ENCODE measurements at places on chromosomes 4 and X.

DNA sequence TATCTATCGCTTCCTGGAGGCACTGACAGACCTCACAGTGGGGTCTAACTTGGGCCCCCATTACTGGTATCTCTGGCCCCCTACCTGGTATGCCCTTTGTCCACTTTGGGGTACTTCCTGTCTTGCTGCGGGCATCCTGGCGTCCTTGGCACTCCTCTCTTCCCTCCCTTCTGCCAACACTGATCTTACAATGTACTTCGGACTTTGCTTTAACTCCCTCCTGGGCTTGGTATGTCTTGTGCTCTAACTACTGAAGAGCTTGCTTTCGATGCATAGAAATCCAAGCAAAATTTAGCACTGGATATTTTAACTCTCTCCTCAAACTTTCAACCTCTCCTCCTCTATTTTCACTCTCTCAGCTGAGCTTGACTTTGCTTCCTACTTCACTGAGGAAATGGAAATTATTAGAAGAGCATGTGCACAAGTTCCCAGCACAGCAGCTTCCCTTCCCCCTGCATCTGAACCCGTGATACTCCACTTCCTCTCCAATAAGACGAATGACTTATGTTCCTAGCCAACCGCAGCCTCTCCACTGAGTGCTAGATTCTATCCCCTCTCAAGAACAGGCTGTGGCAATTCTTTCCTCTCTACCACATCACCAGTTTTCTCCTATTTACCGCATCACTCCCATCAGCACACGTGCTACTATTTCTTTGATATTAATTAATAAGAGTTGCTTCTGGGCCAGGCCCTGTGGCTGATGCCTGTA, 52.9 kb downstream of the SUPT20HL2 start:
- no peak for DNase-seq

DNA sequence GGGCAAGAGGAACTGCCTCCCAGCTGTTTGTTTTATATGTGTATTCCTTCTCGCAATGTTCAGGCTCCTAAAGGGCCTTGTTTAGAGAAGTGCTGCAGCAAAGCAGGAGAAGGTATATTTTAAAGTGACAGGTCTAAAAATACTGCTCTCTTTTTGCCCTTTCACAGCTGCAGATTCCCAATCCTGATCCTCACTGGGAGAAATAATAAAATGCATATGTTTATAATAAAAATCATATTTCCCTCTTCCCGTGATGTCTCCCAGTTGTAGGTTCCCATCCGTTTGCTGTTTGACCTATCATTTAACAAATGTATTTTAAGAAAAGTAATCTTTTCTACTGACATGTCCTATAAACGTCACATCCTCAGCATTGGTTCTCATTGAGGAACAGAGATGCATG, 62.7 kb upstream of the GPC4 start:
- no peak for DNase-seq

DNA sequence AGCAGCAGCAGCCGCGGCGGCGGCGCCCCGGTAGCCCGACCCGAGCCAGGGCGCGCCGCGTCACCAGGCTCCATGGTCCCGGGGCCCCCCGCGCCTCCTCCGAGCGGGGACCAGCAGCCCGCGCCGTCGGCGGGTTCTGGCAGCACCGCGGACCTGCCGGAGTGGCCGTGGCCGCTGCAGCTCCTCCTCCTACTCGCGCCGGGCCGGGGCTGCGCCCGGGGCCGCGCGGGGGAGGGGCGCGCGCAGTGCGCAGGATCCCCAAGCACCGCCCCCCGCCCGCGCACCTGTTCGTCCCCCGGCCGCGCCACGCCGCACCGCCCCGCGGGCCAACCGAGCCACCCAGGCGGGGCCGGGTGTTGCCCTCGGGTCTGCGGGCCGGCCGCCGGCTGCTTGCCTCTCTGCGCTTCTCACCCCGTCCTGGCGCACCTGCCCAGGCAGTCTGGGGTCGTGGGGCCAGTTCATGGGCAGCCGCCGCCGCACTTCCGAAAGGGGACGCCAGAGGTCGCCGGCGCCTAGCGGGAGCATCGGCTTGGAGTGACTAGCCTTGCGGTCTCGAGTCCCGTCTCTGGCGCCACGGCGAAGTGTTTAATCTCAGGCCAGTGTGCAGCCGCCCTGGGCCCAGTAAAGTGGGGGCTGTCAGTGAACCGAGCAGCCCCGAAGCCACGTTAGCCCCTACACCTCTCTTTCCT, at the start of gene SLC9A7:
SLC9A7 (minus strand) TSS at position 163 of the 689 bp plus-strand sequence; CDS start at position 74, 89 bp downstream.
- DNase-seq = peak; percentile 48

- DNase-seq = no peak
These were observed 130.8 kb downstream of the COL4A6 start for GRCh38 chrX:108307132-108308085.

- no peak for DNase-seq
These were observed 293.9 kb downstream of the RAB28 start for GRCh38 chr4:13190093-13190721.

GRCh38 chr4:40699648-40700047, 50.1 kb upstream of the NSUN7 start:
- no peak for DNase-seq

DNA sequence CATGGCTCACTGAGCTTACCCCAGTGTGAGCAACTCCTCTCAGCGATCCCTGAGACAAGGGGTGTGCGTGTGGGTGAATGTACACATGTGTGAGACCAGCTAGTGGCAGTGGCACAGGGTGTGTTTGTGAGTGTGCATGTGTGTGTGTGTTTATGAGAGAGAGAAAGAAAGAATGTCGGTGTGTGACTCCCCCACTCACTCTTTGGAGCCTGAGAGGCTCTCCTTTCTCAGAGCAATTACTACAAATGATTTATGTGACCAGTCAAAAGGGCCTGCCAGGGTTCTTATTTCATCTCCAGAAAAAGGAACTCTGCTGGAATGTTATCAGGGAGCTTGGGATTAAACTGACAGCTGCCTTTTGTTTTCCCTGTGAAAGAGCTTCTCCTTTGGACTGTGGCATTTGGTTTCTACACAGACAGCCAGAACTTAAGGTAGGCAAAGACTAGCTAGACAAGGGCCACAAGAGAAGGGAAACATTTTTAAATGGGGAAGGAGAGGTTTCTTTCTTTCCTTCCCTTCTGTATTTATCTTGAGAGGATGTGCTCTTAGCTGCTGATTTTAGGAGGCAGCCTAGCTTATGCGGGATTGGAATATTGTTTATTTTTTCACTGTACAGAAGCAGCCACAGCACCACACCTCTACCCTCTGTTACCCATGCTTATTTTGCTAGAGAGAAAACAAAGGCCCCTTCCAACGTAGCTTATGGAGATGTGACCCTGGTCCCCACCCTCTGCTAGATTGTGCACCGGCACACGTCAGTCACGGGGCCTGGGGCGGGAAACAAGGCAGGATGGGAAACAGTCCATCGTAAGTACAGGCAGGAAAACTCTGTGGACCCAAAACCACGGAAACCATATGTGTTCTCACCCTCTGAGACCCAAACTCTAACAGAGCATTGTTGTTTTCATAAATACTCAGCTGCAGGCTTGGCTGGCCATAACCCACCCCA, 143.5 kb downstream of the MGST2 start:
- no peak for DNase-seq

DNA sequence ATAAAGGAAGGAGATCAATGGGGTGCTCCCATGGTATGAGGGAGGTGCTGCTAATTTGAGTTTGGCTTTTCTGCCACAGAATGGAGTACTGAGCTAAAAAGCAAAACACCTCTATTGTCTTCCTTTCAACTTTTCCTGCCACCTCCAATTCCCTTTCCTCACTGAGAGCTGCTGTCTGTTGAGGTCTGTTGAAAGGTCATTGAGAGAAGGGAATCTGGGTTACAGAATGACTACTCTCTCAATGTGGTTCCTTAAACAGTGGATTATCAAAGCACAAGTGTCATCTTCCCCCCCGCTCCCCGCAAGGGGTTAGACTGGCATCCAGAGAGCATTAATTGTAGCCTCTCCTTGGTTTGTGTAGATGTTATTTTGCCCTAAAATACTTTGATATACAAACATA, 10.7 kb downstream of the USP9X start:
- no peak for DNase-seq

DNA sequence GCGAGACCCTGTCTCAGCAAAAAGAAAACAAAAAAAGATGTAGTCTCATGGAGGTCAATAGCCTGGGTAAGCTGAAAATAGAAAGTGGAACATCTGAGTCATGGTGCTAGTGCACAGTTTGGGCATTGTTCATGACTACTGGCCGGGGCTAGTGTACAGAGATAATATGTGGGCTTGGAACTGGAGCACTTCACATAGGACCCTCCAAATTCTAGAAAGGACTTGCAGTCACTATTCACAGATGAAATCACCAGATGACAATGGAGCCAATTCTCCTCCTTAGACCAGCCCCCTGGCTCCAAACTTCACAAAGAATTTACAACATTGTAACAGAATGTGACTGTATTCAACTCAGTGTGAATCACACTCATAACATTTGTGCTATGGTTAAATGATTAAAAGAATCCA, 367.8 kb upstream of the SLC7A11 start:
- no peak for DNase-seq

DNA sequence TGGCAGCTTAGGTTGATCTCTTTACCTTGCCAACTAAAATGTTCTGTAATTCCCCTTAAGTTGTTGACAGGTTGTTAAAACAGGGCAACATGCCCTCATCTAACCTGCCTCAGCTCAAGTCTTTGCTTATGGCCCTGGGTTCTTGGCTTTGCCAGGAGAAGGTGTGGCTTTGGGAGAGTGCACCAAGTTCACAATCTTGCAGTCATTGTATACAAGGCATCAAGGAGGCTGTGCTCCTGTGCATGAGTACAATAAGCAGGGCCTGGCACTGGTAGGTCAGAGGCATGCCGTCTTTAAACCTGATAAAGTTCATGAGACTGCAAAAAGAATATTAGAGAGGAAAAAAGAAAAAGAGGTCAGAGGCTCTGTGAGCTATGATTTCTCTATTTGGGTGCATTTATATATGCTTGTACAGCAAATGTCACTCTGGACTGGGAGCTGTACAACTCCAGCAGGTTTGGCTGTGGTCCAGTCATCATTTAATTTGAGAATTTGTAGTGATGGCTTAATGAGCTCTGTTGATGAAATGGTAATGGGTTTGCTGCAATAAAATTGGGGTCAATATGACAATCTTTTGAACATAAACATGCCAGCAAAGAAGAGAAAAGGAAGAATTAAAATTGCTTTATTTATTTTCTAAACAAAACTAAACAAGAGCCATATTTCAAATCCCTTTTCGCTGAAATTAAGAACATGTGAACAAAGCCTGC, 30.3 kb downstream of the AREG start:
- no peak for DNase-seq

DNA sequence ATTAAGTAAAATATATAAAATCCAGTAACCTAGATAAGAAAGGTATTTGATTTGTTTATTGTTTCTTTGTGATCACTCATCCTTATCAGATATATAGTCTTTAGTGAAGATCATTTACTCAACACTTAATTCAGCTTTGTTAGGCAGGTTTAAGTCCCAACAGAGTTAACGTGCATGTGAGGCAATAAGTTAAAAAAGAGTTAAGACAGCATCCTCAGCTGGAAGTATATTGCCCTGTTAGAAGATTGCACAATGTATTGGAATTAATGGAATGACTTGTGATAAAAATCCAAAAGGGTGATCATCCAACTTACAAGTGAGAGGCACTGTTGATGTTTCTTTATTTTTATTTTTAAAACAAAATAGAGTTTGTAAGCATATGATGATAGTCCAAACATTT, 1162.1 kb downstream of the RAPGEF2 start:
- no peak for DNase-seq

- DNase-seq = peak; percentile 4
These were observed 89.7 kb downstream of the LRP2BP start for GRCh38 chr4:185305979-185306442.

DNA sequence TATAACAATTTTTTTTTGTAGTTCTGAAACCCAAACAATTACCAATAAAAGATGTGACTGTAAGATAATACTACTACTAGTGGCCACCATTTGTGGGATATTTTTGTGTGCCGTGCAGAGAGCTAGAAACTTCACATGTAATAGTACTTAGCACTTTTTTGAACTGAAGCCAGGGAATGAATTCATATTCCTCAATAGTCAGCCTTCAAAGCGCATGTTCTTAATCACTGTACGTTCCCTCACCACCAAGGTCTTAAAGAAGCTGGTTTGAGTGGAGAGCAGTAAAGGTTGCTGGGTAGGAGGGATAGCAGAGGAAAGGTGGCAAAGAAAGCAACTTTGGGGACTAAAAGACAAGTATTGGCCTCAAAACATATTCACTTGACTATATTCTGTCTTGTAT, 9.6 kb upstream of the RUFY3 start:
- DNase-seq = no peak

DNA sequence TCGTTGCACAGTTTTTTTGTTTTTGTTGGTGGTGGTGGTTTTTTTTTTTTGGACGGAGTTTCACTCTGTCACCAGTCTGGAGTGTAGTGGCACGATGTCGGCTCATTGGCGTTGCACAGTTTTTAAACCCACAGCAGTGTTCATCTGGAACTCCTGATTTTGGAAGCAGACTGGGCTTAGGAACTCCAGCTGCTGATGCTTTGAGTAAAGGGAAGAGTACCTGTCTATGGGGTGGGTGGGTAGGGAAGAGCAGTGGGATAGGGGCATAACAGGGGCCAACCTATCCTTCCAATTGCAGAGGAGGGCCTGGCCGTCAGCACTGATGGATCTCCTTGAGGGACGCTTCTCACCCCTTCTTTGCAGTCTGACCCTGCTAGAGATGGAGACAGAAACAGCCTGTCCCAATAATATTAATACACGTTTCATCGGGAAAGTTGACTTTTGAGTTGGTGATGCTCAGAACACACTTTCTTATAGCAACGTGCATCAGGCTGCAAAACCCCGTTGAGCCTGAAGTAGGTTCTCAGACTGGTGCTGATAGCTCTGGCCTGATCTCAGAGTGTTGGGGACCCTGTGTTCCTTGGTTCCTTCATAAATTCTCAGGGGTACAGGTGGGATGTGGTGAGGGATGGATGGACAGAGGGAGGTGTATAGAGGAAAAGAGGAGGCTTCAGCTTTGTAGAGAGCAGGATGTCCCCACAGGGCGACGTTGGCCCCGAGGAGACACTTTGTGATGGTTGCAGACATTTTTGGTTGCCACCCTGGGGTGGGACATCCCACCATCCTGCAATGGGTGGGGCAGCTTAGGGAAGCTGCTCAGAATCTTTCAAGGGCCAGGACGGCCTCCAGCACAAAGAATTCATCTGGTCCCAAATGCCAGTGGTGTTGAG, 2.3 kb downstream of the CD99 start:
- no peak for DNase-seq

DNA sequence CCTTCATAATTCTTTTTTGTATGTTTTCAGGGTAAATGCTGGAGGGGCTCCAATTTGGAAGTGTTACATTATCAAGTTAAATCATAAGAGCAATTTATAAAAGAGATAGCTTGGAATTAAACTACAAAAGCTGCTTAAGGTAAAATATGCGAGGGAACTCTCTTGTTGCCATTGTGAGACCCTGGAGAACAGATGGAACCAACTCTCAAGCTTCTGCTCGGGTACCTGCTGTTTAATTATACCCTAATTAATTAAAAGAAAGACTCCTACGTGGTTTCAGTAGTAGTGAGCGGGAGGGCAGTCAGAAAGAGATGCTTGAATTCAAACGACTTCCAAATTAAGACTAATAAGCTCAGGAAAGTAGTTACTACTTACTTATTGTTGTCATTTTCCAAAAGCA, 313.1 kb upstream of the TACR3 start:
- no peak for DNase-seq

DNA sequence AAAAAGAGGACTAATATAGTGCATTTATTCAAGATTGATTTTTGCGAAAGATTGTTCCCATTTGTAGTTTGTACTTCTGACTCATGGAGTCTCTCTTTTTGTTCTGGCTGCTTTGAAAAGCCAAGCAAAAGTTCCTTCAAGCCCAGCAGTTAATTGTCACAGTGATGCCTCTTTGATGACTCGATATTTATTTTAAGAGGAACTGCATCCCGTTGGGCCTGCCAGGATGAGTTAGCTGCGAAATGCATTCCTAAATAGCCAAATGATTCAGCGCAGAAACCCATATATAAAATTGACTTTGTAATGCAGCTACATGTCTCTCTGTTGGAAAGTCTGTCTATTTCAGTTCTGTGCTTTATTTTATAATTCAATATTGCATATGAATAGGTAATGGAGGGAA, 295.1 kb downstream of the GBA3 start:
- peak; percentile 56 for DNase-seq

All from T1000 (cell line).